ENCODE measurements at places on chromosomes 5 and 9.

DNA sequence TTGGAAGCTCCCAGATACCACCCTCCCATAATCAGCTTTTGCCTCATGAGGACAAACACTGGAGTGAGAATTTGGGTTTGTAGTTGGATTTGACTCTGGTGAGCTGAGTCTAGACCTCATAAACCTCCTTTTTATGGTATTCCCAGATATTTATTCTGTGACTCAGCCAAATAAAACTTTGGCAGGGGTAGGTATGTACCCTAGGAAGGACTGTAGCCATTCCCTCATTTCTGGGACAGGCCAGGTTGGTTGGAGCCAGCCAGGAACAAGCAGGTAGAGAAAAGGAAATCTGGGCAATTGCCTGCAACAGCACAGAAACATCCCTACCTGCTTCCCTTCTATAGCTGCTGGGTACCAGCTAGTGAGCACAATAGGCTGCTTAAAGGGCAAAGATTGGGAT lies 19.4 kb downstream of the ENHO start:
- DNase-seq, result no peak

DNA sequence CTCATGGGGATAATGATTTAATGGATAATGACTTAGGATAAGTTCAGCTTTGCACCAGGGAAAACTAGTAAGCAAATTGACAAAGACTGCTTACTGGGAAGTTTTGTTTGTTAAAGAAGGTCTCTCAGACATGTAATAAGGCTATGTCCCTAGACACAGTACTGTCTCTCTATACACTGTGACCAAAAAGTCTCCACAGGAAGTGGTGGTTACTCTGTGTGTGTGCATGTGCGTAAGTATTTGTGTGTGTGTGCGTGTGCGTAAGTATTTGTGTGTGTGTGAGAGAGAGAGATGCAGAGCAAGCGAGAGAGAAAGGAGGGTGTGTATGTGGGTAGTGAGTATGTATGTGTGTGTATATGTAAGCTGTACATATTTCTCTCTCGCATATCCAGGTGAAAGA lies 229.6 kb downstream of the GLIS3 start:
- no peak for DNase-seq

- no peak for DNase-seq
Observed at GRCh38 chr5:82828211-82828610, 249.0 kb downstream of the TMEM167A start.

DNA sequence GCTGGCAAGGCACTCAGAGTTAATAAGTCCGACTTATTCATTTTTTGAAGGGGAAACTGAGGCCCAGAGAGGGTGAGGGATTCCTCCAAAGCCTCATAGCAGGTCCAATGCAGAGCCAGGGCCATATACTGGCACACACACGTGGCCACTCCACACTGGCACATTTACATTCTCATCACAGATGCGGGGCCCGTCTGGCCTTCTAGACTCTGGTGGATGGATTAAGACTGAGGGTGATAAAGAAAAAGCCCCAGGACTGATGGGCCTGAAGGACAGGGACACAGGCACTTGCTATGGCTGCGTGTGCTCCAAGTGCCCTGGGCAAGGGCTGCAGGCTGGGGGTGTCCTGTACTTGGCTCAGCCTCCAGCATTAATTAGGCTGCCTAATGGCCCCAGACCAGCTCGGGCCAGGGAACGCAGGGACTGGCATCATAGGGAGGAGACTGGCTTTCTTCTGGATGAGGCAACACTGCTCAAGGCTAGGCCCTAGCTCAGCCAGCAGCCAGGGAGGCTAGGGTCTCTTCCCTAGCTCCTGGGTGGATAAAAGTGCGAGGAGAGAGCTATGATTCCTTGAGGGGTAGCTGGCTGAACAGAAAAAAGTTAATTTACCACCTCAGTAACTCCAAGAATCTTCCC lies 28.5 kb upstream of the CSF1R start:
- no peak for DNase-seq

DNA sequence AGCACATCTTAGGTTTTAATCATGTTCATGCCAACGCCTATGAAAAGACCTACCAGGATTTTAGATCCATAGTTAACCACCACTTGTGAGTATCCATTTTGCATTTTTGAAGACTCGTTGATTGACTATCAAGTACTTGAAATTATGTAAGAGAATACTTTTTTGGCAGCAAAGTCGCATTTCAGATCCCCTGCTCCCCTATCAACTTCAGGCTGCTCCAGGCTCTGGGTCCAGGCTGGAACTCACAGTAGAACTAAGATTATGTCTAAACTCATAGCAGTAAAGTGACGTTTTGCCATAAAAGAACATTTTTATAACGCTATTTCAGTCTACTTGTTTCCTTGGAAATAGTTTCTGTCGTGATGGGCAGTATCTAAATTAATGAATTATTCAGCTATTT lies 267.7 kb downstream of the FANCC start:
- no peak for DNase-seq

DNA sequence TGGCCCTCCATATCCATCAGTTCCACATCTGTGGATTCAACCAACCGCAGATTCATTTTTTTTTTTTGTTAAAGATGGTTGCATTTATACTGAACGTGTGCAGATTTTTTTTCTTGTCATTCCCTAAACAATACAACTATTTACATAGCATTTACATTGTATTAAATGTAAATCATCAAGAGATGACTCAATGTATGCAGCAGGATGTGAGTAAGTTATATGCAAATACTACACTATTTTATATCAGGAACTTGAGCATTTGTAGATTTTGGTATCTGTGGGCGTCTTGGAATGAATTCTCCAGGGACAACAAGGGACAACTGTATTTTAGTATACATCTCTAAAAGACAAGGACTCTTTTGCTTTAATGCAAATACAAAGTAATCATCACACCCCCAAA lies 299.2 kb upstream of the ZNF608 start:
- DNase-seq, result no peak

DNA sequence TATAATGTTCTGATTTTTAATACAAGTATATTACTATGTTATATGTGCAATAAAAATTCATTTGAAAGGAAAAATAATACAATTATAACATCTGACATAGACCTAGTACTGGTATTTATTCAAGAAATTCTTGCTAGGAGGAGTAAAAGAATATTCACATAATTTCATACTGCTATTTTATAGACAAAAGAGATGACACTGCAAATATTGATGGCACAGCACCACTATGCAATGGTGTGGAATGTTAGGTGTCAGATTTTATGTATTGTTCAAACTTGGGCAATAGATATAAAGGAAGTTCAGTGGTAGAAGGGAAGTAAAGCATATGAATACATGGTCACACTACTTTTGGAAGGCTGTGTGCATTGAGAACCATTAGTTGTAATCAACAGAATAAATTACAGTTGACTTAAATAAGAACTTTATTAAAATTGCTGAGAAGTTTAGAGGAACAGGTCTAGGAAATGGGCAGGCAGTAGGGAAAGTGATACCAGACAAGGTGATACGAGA lies 143.9 kb downstream of the OR2K2 start:
- no peak for DNase-seq

DNA sequence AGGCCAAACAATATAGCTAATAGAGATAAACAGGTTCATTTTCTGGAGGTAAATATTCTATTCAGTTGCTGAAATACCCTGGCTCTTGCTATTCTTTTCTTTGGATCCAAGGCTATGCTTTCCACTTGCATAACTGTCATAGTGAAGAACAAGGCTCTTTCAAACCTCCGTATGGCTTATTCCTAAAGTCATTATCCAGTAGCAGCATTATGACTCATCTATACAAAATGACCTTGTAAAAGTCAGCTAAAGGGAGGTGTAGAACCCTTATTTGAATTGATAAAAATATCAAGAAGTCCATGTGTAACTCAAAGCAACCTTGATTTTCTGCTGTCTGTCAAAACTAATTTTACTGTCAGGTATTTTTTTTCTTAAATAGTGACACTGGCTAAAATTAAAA lies 447.8 kb downstream of the PLK2 start:
- no peak for DNase-seq

DNA sequence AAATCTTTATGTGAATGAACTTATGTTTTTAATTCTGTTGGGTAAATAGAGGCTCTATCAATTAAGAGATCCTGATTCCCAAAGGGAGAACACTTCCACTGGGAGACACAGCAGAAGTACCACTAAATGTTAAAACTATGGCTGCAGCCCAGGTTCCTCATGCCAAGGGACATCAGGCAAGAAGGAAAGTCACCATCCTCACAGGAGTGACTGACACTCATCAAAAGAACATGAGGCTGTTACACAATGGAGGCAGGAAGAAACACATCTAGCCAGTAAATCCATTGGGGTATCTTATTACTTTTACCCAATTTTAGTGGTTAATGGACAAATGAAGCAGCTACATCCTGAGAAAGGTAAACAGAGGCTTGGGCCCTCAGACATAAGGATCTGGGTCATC lies 94.4 kb downstream of the MAPKAP1 start:
- no peak for DNase-seq

- DNase-seq, result no peak
Observed at GRCh38 chr5:61472172-61472958, 140.3 kb downstream of the ZSWIM6 start.

DNA sequence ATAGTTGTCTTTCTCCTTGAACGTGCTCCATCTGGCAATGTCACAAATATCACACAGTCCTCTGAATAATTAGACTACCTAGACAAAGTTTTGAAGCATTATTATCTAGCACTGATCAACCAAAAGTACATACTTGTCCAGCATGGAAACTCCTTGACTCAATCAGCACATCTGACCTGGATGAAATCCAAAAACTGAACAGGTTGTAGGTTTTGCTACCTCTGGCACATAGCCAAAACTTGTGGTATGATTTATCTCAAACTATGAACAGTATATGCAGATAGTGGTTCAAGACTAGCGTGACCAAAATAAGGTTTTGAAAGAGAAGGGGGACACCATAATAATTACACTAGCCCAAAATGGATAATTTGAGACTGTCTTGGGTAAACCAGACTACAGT lies 158.1 kb downstream of the ARRDC3 start:
- DNase-seq, result no peak

GRCh38 chr5:40365342-40366330 lies 314.1 kb upstream of the PTGER4 start:
- no peak for DNase-seq

- no peak for DNase-seq
Observed at GRCh38 chr5:26343801-26344325, 694.5 kb downstream of the CDH9 start.

GRCh38 chr5:77486344-77486962 lies 5.7 kb downstream of the WDR41 start:
- no peak for DNase-seq

DNA sequence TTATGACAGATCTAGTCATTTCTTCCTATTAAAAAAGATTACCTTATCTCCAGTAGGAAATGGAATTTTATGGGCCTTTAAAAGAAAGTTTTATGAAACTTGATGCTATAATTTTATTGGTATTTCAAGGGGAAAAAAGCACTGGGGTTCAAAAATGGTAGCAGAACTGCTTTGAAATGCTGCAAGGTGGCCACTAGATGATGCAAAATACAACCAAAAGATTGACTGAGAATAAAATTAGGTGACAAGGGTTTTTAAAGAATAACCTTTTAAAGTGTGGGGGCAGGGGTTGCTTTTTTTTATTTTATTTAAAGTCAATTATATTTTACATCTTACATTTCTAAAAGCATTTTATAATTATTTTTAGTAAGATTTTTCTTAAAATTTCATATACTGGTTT lies 61.7 kb downstream of the KLF9 start:
- no peak for DNase-seq

DNA sequence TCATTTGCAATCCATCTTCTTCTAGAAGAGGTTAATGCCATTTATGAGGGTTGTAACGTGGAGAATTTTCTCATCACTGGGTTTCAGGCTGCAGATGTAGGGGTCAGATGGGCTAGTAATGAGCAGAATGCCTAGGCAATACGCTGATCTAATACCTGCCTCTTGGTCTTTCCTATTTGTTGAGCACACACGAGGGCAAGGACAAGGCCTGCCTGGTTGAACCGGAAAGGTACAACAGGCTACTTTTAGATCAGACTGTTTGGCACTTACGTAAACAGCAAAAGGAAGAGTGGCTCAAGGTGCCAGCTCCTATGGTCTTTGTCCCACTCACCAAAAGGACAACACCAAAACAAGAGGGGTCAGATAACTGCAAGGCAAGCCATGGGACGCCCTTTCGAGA lies 24.0 kb upstream of the GNE start:
- no peak for DNase-seq

GRCh38 chr5:54301220-54301619 lies 9.2 kb downstream of the ARL15 start:
- DNase-seq, result no peak

- DNase-seq, result no peak
Observed at GRCh38 chr9:99004115-99004514, 60.4 kb downstream of the COL15A1 start.

GRCh38 chr5:15555176-15555575 lies 55.2 kb downstream of the FBXL7 start:
- no peak for DNase-seq

- DNase-seq, result no peak
Observed at GRCh38 chr5:154295551-154295950, 105.0 kb downstream of the GALNT10 start.

DNA sequence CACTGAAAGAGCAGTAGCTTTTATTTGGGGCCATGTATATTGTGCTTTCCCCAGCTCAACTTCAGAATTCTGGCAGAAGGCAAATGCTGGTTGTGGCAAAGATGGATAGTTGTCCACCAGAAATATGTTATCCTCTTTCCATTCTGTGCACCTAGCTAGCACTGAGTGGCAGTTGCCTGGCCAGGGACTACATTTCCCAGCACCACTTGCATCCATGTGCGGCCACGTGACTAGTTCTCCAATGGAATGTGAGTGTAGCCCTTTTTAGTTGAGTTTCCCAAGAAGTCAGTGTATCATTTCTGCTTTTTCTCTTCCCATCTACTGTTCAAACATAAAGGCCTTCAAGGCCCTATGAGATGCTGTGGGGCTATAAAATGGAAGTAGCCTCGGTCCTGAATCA lies 354.0 kb upstream of the CLINT1 start:
- DNase-seq, result no peak

- no peak for DNase-seq
Observed at GRCh38 chr5:406041-406440, 36.9 kb upstream of the EXOC3 start.

- DNase-seq, result no peak
Observed at GRCh38 chr9:33446240-33446945, 1.0 kb downstream of the AQP3 start.

DNA sequence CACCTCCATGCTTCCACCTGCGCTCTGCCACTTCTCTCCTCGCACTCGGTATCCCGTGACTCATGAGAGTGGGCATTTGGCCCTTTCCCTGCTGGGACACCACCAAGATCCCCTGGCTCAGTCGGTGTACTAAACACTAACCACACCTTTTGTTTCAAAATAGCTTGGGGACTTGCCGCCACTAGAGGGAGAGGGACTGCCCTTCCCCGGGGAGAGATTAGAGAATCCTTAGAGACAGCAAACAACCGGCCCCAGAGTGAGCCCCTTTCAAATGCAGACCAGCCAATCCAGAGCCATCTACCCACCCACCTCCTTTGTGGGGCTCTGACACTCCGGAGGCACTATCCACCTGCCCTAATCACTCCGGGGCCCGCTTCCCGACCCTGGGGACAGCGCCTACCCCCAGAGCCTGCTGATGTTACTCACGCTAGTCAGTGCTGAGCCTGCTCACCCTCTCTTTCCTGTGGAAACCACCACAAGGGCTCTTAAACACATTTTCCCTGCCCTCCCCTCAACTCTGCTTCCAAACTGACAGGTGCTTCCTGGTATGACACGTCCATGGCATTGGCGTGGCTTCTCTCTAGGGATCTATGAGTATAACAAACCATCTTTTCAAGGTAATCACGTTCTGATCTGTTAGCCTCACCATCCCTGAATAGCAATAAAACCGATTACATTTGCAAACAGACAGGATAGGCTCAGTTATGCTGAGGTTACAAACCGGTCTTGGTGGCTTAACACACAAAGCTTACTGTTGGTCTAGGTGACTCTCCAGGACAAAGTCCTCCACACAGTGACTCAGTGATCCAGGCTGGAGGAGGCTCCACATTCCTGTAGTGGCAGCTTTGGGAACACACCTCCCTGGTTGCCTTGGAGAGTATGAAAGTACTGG lies 180.1 kb upstream of the MVB12B start:
- DNase-seq, result no peak

Measured in stimulated activated CD4-positive, alpha-beta T cell treated with anti-CD3 and anti-CD28 coated beads, TNF-alpha, amount 100 ng/mL, for 1 hour (primary cell).